ENCODE measurements at places on chromosomes 5 and 9.

- no peak for DNase-seq
Observed at GRCh38 chr5:95113489-95113888, 171.4 kb downstream of the MCTP1 start.

- DNase-seq: no peak
Observed at GRCh38 chr5:16913187-16914107, 22.6 kb downstream of the MYO10 start.

DNA sequence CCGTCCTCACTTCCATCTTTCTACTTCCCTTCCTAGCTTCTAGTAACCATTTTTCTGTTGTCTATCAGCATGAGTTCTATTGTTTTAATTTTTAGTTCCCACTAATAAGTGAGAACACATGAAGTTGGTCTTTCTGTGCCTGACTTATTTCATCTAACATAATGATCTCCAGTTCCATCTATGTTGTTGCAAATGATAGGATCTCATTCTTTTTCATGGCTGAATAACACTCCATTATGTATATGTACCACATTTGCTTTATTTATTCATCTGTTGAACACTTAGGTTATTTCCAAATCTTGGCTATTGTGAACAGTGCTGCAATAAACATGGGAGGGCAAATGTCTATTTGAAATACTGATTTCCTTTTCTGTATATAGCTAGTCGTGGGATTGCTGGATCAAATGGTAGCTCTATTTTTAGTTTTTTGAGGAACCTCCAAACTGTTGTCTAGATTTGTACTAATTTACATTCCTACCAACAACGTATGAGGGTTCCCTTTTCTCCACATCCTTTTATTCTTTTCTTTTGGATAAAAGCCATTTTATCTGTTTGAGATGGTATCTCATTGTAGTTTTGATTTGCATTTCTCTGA, 50.3 kb downstream of the NSD1 start:
- DNase-seq: no peak

GRCh38 chr9:37443566-37443965, 21.1 kb downstream of the GRHPR start:
- DNase-seq: no peak

DNA sequence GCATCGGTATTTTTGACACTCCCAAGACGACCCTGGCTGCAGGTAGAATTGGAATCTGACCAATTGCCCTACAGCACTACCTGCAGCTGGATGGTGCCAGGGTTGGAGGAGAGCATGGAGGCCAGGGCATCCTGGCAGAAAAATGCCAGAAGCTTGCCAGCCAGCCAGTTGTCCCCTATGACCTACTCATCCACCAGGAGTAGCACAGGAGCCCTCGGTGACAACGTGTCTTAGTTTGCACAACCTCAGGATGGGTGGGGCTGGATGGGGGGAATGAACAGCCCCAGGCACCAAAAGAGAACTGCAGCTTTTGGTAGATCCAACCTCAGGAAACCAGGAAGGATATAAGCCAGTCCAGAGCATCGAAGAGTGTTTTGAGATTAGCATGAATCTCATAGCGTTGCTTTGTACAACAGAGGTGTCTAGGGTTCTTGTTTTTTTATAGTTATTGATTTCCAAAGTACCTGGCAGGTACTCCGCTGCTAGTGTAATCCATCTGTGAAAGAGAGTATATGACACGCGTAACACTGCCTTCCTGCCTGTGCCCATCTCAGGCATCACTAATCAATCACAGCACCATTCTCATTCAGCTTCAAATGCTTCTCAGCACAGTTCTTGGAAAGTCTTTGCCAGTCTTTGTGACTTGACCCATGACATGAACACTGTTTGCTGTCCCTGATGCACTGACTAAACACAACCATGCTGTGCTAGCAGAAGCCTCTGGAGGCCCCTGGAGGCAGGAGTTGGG, 36.7 kb upstream of the ASS1 start:
- DNase-seq: no peak

GRCh38 chr5:52948418-52949076, 40.6 kb upstream of the ITGA2 start:
- peak; percentile 25 for DNase-seq
